ENCODE measurements at places on chromosomes 7 and 10. TPM values are rescaled to one million over a fixed set of nuclear protein-coding genes. Genes with fewer than 3 reads are reported as not detected.

MAT1A gene
- 0.30 TPM for total RNA-seq

TFPI2 gene
- total RNA-seq = 1.3 TPM

TRPV5 gene
- total RNA-seq = not detected

CYP3A4 gene
- 0.70 TPM for total RNA-seq

FOXI2 gene
- total RNA-seq = not detected

RBAK gene
- 7.0 TPM for total RNA-seq

PLCE1 gene
- 3.3 TPM for total RNA-seq

- DNase-seq = no peak
These were observed 28.3 kb upstream of the CREB5 start for GRCh38 chr7:28383975-28384374.

DNA sequence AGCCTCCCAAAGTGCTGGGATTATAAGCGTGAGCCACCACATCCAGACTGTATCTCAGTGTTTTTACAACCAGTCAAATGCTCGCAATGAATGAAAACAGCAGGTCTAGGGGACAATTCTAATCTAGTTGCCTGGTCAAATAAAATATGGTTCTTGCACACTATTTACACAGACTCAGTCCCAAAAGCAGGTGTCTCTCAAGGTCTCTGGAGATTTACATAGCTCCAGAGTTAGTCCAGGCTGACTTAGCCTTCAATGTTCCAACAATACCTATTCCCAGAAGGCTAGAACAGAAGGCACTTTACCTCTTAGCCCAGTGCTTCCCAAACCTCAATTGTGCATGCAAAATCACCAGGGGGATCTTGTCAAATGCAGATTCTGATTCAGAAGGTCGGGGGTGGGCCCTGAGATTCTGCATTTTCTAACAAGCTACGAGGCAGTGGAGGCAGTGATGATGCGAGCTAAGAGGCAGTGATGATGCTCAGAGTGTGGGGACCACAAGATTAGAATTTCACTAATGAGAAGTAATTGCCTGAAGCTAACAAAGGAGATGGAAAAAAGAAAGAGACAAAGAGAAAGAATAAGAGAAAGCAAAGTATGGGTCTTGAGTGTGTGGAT lies 6.4 kb downstream of the KIAA1549 start:
- no peak for DNase-seq

- DNase-seq = no peak
These were observed 5.5 kb downstream of the ANXA11 start for GRCh38 chr10:80199828-80200227.

DNA sequence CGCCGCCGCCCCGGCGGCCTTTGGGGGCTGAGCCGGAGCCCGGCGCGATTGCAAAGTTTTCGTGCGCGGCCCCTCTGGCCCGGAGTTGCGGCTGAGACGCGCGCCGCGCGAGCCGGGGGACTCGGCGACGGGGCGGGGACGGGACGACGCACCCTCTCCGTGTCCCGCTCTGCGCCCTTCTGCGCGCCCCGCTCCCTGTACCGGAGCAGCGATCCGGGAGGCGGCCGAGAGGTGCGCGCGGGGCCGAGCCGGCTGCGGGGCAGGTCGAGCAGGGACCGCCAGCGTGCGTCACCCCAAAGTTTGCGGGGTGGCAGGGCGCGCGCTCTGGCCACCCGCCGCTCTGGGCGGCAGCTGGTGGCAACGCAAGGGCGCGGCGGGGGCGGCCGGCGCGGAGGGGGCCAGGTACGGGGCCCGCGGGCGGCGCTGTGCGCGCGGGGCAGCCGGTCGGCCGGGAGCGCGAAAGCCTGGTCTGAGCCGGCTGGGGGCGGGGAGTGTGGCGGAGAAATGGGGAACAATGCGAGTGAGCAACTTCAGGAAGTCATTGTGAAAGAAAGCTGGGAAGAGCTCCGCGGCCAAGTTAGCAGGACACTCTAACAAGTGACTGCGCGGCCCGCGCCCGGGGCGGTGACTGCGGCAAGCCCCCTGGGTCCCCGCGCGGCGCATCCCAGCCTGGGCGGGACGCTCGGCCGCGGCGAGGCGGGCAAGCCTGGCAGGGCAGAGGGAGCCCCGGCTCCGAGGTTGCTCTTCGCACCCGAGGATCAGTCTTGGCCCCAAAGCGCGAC lies at the start of gene IKZF1:
Gene IKZF1 (plus strand): TSS at position 588 of the 782 bp plus-strand sequence. CDS start 14,346 bp downstream, outside the sequence.
- DNase-seq = peak; percentile 87

- DNase-seq = no peak
These were observed 8.0 kb downstream of the IKZF1 start for GRCh38 chr7:50312250-50313162.

DNA sequence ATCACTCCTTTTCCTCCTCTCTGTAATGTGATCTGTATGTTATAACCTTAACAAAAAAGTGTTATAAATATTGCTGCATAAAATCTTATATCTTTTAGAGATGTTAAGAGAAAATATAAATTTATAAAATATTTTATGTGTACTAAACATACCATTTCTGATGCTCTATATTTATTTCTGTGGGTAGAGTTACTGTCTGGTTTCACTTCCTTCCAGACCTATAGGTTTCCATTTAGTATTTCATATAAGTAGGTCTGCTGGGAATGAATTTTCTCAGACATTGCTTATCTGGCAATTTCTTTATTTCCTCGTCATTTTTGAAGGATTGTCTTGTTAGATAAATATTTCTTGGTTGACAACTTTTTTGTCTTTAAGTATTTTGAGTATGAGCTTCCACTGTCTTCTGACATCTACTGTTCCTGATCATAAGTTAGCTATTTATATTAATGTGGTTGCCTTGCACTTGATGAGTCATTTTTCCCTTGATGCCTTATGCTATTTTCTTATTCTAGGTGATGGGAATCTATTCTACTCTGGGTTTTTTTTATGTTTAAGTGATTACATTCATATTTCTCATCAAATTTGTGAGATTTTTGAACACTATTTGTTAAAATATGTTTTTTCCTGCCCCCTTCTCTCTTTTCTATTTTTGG lies 11.2 kb upstream of the THSD7A start:
- no peak for DNase-seq

DNA sequence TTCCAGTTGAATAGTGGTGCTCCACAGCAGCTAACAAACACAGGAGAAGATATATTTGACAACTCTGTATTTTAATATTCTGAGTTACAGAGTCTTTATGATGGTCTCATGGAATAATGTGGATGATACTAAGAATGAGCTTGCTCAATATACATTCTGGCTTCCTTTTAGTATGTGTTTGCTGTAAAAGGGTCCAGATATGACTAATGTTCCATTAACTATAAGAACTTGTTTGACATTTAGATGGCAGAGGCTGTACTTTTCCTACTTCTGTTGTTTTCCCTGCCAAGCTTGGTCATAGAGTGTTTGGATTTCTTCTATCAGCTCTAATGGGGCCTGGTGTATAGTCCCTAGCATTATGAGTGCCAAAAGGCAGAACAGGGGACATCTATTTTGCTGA lies 61.5 kb upstream of the GPR22 start:
- no peak for DNase-seq

DNA sequence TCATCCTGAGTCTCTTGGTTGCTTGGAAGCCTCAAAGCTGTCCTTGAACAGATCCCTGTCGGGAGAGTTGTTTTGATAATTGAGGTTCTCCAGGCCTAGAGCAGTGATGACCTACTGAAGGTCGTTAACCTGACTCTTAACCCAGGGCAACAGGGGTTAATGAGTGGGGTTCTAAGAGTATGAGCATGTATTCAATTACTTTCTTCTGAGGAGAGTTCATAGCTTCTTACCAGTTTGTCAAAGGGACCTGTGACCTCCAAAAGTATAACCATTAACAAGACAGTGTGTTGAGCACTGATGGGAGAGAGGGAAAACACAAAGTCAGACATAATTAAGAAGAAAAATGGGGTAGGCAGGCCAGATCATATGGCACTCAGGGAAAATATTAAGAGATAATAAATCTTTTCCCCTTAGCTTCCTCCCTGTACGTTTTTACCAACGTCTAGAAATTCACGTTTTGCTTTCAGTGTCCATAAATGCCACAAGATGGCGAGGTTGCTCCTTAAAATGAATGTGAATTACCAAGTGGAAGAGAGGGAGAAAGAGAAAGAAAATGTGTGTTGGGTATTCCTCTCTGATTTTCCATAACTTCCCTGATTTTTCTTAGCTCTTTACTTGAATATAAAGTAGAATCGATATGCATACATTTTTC lies 97.6 kb downstream of the SUGCT start:
- DNase-seq = no peak

- no peak for DNase-seq
These were observed 31.2 kb downstream of the JAKMIP3 start for GRCh38 chr10:132096863-132097478.

DNA sequence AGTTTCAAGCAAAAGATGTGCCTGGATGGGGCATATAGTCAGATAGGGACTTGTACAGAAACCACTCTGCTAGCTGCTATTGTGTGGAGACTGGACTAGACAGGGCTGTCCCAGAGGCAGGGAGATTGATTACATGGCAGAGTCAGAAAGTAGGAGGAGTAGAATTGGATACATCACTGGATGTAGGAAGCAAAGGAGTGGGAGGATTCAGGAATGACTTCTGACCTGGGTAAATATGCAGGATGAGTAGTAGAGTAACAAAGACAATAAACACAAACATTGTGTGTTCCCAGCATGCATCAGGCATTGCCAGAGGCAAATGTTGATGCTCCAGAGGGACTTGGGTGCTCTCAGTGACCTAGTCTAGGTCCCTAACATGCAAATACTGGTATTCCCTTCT lies 30.9 kb upstream of the MAT1A start:
- DNase-seq = no peak

DNA sequence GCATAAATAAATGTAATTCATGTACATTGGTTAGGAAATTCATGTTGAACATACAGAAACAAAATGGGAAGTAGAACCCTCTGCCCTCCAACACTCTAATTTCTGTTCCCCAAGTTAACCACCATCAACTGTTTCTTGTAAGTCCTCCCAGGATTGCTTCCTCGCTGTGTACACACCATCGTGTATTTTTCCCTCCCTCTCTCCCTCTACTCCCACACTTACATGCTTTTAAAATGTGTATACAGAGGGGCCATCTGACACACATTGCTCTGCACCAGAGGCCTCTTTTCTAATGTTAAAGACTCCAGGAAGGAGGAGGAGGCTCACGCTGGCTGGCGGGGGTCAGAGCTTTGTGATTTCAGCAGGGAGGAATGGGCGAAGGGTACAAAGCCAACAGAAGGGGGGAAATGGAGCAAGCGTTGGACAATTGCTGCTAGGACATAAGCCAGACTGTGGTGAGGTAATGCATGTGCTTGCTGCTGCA lies 1.9 kb upstream of the EPHA1 start:
- DNase-seq = no peak

DNA sequence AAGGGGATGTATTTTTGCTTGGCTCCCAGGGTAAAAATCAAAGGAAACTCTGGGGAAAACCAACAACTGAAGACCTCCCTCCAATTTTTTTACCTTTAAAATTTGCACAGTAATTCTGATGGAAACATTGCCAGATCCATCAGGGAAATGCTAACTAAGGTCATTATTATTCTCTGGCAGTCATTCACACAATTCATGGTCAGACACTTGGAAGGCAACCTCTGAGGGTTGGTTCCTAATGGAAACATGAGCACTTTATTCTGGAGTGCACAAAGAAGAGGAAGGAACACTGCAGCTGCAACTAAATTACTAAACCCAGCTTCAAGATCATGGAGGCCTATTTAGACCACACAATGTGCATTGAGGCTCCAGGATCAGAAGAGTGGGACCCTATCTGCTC lies 34.2 kb downstream of the SRI start:
- no peak for DNase-seq

DNA sequence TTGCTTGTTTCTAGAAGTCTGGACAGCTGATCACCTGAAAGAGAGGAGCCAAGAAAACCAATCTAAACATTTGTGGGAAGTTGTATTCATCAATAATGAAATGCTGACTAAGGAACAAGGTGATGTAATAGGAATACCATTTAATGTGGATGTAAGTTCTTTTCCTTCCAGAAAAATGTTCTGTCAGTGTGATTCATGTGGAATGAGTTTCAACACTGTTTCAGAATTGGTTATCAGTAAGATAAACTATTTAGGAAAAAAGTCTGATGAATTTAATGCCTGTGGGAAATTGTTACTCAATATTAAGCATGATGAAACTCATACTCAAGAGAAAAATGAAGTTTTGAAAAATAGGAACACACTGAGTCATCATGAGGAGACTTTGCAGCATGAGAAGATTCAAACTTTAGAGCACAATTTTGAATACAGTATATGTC lies 39.8 kb upstream of the ZNF37A start:
- no peak for DNase-seq

GRCh38 chr10:64275774-64276173 lies 754.6 kb downstream of the REEP3 start:
- no peak for DNase-seq

DNA sequence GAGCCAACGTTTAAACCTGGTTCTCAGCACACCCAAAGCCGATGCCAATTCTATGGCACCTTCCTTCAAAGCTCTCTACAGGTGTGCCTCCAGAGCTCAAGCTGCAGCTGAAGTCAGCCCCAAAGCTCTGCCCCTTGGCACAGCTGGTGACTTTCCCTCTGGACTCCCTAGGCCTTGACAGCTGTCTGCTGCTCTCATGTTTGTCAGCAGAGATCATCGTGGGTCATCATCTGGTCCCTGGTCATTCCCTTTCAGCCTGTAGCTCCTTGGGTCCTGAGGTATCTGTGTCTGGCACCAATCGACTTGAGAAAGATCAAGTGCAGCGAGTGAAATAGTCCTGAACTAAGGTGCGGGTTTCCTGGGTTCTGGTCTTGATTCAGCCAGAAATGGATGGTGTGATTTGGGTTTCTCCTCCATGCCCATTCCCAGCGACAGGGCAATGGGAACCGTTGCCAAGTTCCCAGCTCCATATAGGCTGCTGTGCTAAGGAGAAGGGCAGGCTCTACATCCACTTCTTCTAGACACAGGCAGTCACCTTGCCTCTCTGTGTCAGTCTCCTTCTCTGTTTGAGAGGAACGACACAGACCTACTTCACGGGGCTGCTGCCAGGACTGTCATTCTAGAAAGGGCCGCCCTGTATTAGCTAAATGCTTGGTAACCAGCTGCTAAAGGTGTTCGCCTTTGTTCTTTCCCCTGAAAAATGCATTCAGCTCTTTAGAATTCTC lies 3.6 kb downstream of the PKD1L1 start:
- DNase-seq = no peak

GRCh38 chr10:24958091-24958720 lies 5.8 kb upstream of the PRTFDC1 start:
- DNase-seq = no peak
